ENCODE measurements at places on chromosomes 4 and X.

DNA sequence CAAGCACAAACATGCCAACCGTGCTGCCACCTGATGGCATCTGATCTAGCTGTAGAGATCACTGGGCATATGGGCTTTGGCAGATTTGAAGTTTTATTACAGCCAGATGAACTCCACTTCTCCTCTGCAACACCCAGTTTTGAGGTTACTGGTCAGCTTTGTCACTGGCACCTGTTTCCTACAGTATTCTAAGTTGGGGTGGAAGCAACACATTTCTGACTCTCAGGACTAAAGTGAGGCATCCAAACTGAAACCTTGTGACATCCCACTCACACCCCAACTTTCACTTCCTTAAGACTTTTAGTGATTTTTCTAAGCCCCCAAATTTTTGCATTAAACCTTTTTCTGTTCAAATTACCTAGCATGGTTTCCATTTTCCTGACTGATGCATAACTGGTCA is 115.1 kb upstream of the PCDH18 start:
- no peak for DNase-seq

DNA sequence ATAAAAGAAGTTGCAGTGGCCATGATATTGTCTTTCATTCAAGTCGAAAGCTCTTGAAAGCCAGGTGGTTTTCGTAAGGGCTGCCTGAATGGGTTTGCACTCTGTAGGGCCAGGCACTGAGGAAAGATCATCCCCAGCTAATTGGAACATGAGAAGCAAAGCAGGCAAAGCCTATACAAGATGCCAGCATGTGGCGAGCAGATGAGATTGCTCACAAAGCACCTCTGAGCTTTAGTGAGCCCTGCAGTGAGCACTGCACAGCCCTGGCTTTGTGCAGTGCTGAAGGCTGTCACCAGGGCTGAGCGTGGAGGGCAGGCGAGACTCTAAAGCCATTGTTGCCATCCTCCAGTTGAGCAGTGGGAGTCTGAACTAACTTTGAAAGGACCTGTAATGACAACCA is 53.8 kb downstream of the HADH start:
- DNase-seq: no peak

GRCh38 chrX:153662266-153662665 is 11.3 kb downstream of the PNCK start:
- no peak for DNase-seq

- DNase-seq: no peak
Measured at GRCh38 chr4:123417813-123418212, 21.2 kb downstream of the SPRY1 start.

- no peak for DNase-seq
Measured at GRCh38 chr4:124469981-124470380, 242.6 kb downstream of the ANKRD50 start.

DNA sequence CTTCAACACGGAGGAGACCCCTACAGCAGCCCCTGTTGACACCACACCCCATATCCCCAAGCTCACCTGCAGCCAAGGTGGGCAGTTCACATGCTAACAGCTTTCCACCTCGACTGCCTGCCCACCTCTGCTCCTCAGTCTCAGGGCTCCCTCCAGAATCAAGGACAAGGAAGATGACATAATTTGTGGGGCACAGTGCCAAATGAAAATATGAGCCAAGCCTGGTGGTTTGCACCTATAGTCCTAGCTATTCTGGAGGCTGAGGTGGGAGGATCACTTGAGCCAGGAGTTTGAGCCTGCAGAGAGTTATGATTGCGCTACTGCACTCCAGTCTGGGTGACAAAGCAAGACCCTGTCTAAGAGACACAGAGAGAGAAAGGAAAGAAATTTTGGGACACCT is 516.3 kb downstream of the BCOR start:
- DNase-seq: no peak

DNA sequence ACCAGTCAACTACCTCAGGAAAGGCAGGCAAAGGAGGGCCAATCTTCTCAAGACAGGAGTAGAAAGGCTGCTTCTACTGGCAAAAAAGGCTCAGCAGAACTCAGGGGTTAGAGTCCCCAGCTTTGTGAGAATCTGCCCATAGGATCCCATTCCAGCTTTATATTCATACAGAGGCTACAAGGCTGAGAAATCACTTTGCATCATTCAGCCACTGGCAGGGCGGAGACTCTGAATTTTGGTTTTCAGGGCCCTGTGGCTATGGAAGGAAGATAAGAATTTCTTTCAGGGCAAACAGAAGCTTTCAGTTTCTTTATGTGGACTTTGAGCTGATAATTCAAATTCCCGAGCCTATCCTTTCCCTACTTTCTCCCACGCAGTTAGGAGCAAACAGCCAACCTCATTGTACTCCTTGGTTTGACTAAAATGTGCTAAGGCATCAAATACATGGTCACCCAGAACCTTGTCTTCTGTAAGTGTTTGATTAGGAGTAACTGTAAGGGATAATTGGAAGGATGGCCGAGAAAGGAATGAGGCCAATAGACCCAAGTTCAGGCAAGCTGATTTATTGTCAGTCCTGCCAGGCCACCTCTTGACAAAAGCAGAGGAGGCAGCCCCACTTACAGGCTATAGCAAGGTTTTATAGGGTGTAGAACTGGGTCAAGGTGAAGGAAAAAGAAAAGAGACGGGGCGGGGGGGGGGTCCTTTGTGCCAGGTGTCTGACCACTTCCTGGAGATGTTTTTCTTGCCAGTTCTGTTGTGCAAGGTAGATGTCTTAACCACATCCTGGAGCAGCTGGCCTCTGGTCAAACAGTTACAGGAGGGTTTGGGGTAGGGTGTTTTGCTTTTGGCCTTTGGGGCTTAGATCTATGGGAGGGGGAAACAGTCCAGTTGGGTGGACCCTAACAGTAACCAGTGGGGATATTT is 165.3 kb upstream of the PPP1R2C start:
- DNase-seq: no peak

- DNase-seq: no peak
Measured at GRCh38 chrX:148976571-148977400, 476.4 kb downstream of the AFF2 start.
